ENCODE measurements at places on chromosomes 12 and 14.

DNA sequence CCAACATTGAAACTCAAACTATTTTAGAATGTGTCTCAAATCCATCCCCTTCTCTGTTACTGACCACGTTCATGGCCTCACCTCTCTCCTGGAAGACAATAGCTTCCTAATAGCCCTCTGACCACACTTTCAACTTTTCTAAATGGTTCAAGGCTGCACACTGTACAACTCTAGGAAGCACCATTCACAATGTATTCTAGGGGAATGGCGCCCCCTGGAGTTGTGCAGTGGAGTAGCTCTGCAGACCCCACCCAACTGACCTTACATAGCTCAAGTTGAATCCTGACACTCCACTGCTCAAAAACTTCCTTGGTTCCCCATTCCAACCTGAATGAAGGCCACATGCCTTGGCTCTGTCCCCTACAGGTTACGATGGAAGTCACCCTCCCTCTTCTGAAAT lies 77.6 kb downstream of the GAS2L3 start:
- no peak for DNase-seq

GRCh38 chr14:88228522-88229236 lies 94.4 kb downstream of the KCNK10 start:
- DNase-seq = no peak

DNA sequence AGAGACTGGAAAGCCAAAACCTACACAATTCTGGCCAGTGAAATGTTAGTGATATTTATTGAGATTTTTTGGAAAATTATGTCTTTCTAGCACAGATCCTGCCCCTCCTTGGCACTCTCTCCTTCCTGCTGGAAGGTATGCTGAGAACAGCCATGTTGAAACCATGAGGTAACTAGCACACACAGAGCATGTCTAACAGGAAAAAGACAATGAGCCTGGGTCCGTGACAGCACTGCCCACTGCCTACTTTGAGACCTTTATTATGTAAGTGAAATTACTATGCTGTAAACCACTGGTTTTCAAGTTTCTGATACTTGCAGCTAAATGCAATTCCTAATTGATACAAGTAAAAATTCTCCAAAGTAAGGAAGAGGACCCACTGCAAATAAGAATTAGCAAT lies 81.6 kb upstream of the SINHCAF start:
- DNase-seq = no peak

DNA sequence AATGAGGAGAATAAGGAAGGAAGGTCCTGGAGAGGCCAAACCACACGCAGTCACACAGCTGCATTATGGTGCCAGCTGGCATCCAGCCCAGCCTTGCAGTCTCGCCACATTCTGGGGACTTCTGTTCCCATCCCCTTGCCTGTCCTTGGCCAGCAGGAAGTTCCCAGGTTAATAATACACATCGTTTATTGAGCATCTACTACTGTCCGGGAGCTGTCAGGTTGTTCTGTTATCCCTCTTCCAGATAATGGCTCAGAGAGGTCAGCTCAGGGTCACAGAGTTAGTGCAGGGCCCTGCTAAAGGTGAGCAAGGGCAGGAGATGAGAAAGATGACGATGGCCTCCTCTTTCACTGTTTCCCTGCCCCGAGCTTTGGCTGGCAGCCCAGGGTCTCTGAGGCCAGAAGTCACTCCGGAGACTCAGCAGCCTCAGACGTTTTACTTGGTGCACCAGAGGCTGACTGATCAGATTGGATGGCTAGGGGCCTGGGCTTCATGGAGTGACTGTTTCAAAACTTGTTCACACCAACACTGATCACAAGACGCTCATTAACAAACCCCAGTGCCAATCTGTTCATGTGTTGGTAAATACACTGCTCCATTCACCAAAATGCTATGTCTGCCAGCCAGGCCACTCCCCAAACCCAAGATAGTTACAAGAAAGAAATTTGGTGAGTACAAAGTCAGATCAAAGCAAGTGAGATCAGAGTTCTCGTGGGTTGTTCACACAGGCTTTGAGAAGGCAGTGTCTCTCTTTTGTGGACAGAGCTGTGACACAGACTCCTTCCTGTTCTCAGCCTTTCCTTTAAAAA lies 79.2 kb downstream of the B4GALNT3 start:
- no peak for DNase-seq

DNA sequence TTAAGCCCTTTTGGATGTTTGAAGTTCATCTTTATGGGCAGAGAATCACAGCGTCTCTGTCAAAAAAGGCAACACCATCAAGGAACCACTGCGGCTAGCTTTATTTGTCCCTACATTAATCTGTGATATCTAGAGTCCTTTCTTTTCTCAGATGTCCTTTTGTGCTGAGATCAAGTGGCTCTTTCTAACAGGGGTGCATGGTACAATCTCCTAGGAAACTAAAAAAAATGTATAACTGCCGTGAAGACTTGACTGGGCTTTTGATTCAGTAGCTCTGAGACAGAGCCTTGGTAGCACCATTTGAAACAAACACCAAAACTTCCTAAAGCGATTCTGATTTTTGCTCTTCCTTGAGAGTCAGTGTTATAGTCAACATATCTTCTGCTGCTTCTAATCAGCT lies 33.3 kb downstream of the KCNK13 start:
- DNase-seq = no peak

GRCh38 chr14:51167587-51168214 lies 72.3 kb upstream of the TMX1 start:
- DNase-seq = no peak

DNA sequence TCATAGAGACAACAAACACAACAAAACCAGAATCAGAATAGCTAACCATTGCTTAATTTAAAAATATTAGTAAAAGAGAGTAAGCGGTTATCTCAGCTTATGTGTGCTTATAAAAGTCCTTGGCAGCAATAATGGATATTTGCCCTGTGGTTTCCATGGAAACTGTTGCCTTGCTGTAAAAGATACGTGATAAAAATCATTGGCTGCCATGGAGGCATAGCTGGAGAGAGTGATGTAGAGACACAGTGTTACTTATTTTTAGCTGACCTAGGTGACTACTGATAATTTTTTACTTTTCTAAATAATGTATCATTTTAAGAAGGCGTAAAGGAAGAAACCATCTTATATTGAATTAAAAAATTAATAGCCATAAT lies 92.9 kb downstream of the ERC1 start:
- no peak for DNase-seq

- DNase-seq = no peak
Observed at GRCh38 chr12:116055895-116056607, 221.4 kb downstream of the MED13L start.

GRCh38 chr14:69726761-69727511 lies 40.0 kb upstream of the SRSF5 start:
- peak; percentile 38 for DNase-seq

DNA sequence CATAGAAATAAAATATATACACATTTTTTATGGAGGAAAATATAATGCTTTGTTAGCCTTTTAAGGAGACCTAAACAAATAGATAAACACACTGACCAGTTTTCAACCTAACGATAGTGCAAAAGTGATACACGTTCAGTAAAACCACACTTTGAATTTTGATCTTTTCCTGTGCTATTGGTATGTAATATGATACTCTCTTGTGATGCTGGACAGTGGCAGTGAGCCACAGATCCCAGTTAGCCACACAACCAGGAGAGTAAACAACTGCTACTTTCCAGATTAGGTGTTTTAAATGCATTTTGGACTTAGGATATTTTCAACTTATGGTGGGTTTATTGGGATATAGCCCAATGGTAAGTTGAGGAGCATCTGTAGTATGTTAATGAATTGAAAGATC lies 243.1 kb downstream of the ERC1 start:
- no peak for DNase-seq

DNA sequence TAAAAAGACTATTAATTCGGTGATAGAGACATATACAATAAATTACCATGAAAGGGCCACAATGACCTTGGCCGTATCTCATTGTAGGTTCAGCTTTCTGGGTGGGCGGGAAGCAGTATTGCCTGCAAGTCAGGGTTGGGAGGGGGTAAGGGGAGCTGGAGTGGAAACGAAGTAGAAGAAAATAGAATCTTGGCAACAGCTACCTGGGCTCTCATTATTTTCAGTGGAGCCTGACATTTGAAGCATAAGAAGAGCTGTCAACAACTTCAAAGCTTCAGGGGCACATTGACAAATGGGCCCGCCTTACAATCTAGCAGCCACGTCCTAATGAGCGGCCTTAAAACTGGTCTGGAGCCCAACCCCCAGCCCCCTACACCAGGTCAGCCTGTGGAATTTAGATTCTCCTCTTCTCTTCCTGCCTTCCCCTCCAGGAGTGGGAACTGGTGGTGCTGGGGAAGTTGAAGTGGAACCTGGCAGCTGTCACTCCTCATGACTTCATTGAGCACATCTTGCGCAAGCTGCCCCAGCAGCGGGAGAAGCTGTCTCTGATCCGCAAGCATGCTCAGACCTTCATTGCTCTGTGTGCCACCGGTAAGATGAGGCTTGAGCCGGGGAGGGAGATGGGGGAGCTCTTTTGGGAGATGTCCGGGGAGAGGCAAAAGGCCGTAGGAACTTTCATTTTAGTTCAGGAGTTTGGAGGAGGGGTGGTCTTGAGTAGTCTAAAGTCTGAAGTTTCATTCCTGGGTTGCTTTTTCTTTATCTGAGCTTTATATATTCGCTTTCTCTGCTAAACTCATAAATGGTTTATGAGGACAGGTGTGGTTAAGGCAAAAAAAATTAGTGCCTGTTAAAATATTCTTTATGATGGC lies 5.0 kb downstream of the CCND2 start:
- DNase-seq = no peak

- DNase-seq = no peak
Observed at GRCh38 chr12:94433744-94434143, 25.9 kb downstream of the CEP83 start.

DNA sequence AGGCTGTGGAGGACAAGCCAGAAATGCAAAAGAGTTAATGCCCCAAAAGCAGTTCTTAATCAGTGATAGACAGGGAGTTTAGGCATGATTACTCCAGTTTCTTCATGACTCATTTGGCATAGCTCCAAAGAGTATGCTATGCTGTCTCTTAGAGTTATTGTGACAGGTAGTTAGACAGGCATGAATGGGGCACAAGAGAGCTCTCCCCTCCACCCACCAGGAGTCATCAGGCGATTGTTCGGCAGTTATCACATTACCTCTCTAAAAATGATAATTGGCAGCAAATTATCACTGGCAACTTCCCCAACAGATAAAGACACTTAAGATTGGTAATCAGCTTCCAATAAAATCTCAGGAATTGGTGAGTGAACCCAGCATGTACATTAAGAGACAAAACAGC lies 320.1 kb downstream of the DAD1 start:
- DNase-seq = no peak

DNA sequence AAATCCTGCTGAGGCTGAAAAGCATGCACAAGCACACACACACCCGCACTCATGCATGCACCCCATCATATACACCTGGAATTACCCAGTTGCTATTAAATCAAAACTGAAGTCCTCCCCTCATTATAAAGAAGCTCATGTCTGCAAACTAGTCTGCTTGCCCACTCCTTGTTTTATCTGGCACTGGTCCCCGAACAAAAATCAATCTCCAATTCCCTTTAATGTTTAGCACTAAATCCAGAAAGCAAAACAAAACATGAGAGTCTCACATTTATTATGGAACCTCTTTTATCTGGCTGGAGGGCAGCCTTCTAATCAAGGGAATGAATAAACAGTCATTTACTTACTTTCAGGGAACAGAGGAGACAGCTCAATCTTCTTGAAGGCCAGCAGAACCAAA lies 1093.4 kb upstream of the FLRT2 start:
- no peak for DNase-seq

GRCh38 chr14:33794791-33795305 lies 156.0 kb downstream of the EGLN3 start:
- no peak for DNase-seq

DNA sequence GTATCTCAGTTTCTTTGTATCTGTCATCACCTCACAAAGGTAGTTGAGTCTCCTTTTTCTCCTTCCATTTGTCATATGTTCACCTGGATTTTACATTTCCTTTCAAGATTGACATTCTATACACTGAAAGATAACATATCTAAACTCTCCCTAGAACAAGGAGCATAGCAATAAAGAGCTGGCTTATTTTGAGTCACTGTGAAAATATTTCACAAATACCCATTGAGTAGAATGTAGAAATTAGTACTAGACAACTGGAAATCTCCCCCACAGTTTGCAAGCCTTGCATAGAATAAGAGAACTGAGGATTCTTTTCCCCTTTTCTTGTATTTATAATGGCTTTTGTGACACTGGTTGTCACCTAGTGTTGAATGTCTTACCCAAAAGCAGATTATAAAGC lies 111.2 kb downstream of the KICS2 start:
- DNase-seq = no peak

DNA sequence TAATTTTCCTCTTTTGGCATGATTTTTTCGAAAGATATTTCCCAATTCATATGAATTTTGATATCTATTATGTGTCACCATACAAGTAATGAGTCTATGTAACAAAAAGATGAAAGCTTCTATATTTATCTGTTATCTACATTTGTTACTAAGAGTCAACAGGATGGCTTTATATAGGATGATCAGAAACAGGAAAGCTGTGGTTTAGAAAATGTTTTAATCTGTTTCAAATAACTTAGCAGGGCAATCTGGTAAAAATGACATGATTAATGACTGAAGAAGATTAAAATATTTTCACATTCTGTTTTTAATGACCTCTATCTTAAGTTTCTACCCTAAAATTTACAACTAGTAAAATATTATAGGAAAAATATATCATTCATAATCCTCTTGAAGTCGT lies 105.8 kb downstream of the MSRB3 start:
- DNase-seq = no peak

DNA sequence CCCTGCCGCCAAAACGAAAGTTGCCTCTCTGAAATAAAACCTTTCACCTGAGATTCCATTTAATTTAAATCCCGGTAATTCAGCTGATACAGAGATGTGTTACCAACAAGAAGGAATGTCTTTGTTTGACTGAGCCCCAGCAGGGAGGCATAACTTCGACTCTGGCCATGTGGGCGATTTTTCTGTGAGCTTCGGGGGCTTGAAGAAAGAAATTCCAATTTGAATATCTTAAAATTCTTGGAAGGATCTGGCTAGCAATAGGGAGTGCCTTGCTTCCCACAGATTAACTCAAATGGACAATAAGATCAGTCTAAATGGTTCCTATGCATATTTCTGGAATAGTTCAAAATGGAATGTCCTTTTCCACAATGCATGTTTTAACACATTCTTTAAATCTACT lies 252.5 kb upstream of the TMPO start:
- DNase-seq = no peak

DNA sequence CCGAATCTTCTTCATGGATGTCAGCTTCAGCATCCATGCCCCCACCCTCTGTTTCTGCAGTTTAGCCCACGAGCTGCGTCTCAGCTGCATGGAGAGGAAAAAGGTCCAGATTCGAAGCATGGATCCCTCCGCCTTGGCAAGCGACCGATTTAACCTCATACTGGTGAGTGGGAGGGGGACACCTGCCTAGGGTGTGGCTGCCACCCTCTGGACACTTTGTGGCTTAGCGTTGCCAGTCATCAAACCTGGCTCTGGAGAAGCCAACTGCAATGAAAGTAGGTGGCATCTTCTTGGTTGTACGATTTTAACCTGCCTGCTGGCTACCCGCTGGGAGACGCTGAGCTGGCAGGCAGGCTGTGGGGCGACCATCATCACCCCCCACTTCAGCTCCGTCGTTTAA lies 16.7 kb downstream of the DCAF4 start:
- DNase-seq = no peak
